D721Med (cell line): ENCODE measurements at places on chromosomes 1 and 21.

- DNase-seq: no peak
These were observed 19.3 kb downstream of the TP73 start for GRCh38 chr1:3671371-3672180.

GRCh38 chr1:60108196-60108595, 34.6 kb upstream of the C1orf87 start:
- no peak for DNase-seq

- no peak for DNase-seq
These were observed 255.9 kb downstream of the NFIA start for GRCh38 chr1:61337981-61338848.

DNA sequence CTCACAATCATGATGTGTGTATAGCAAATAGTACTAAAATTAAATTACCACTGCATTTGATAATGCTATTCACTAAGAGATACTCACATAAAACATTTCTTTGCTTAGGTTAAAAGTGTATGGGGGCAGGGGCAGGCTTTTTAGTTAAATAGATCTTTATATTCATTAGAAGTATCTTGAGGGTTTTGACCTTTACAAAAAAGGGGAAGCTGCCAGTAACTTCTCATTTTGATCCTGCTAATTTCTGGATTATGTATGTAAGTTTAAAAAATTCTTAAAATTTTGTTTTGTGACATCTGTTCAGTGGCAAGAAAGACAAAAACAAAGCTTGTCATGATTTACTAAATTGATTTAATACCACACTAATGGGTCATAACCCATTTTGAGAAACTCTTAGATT, 45.8 kb upstream of the S1PR1 start:
- DNase-seq: no peak

GRCh38 chr1:201715351-201715750, 113.6 kb upstream of the IPO9 start:
- DNase-seq: no peak

DNA sequence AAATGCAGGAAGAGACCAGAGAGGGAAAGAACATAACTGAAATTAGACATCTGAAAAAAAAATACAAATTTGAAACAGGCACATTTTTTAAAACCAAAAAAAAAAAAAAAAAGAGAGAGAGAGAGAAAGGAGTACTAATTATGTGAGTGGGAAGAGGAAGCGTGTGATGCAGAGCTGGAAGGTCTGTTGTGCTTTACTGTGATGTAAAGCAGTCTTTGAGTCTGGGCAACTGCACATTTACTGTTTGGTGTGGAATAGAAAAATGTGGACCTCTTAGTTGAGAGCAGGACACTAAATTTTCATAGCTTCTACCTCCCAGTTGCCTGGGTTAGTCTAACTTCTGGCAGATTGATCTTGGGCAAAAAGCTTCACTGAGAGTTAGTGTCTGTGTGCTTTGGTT, 16.5 kb downstream of the LHX9 start:
- DNase-seq: no peak

- DNase-seq: no peak
These were observed 516.6 kb upstream of the RGS18 start for GRCh38 chr1:191641420-191642260.

- DNase-seq: no peak
These were observed 140.2 kb upstream of the KCNK1 start for GRCh38 chr1:233473549-233474204.

GRCh38 chr1:10598389-10598702, 123.6 kb downstream of the PEX14 start:
- DNase-seq: no peak

DNA sequence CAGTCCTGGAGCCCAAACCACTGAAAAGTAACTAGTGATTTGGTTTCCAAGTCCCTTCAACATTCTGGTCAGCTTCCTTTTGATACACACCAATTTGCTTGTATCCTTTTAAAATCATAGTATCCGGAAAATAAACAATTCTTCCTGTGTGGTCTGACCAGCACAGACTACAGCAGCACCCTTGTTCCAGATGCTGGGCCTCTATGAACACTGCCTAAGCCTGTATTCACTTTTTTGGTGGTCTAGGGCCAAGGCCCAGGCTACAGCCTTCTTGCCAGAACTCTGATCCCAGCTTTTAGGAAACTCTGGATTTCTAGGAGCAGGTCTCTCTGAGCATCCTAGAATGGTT, 801 bp upstream of the DDAH1 start:
- no peak for DNase-seq

DNA sequence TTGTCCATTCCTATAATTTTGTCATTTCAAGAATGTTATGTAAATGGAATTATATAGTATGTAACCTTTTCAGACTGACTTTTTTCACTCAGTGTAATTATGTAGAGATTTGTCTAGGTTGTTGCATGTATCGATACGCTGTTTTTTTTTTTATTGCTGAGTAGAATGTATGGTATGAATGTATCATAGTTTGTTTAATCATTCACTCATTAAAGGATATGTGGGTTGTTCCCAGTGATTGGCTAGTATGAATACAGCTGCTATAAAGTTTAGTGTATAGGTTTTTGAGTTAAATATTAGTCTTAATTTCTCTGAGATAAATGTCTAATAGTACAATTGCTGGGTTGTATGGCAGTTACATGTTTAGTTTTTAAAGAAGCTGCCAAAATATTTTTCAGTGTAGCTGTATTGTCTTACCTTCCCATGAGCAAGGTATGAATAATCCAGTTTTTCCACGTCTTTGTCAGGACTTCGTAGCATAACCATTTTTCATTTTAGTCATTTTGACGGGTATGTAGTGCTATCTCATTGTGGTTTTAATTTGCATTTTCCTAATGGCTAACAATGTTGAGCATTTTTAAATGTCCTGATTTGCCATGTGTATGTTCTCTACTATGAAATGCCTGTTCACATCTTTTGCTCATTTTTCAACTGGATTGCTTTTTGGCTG, 22.4 kb downstream of the CASQ2 start:
- DNase-seq: no peak

GRCh38 chr1:14238472-14239307, 359.8 kb upstream of the KAZN start:
- DNase-seq: no peak

DNA sequence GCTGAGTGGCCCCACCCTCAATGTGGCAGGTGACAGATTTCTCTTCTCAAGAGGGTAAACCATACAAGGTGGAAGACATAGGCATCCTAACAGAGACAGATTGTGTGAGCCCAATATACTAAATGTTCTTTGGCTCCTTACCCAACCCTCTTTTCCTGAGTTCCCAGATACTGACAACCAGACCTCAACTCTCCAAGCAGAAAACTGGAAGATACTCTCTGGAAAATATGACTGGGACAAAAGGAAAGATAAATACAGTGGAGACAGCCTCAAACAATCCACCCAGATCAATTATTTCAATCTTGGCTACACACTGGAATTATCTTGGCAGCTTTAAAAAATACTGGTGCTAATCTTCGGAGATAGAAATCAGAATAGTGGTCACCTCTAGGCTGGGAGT, 6.5 kb downstream of the EVI5 start:
- no peak for DNase-seq

DNA sequence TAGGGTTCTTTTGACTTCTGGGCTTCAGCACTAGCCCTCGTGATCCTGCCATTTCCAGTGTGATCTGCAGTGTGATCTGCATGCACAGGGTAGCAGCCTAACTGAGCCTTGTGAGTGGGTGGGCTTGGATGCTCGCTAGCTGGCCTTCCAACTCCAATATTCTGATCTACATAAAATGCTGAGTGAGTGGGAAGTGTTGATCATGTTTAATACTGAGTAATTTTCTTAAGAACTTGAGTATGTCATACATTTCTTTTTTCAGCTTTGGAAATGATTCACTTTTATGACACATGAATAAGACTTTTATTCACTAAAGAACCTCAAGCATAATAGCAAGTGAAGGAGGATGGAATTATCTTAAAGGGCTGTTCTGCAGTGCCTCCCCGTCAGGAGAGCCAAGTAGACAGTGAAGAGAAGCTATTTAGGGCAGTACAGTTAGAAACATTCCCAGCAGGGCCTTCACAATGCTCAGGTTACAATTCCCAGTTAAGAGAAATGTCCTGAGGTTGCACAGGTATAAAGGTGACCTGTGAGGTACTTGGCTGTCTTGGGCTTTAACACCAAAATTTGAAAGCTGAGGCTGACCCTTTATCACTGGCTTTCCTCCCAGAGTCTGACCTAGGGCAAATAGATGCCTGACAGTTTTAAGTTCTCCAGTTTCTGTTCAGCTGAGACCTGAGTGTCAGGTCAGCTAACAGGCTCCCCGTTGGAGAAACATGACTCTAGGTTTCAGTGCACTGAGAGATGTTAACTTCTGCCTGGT, 29.1 kb upstream of the LRRC8C start:
- no peak for DNase-seq

DNA sequence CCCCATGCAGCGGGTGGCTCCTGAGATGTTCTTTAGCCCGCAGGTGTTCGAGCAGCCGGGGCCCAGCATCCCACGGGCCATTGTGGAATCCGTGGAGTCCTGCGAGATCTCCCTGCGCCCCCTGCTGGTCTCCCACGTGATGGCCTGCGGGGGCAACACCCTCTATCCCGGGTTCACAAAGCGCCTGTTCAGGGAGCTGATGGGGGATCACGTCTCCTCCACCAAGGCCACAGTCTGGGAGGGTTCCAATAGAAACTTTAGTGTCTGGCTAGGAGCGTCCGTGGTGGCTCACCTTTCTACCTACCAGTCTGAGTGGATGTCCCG, 71.0 kb downstream of the ACTL8 start:
- DNase-seq: no peak

DNA sequence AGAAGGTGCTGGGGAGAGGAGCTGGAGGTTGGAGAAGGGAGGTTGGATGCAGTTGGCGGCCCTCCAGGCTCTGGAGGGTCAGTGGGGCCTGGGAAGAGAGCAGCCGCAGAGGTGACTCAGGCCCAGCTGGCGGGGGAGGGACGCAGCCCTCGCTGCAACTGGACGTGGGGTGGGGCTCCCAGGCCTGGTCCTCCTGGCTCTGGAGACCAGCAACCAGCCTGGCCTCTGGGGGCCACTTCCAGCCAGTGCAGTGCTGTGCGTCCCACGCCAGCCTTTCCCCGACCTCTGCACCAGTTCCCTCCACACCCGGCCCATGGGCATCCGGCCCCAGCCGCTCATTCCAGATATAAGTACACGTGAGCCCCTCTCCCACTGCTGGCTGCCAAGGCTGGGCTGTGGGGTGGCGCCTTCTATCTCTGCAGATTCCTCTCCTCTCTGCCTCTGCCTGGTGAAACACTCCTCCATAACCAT, 38.0 kb upstream of the COL18A1 start:
- DNase-seq: no peak

GRCh38 chr1:198176179-198176578, 19.4 kb downstream of the NEK7 start:
- no peak for DNase-seq

DNA sequence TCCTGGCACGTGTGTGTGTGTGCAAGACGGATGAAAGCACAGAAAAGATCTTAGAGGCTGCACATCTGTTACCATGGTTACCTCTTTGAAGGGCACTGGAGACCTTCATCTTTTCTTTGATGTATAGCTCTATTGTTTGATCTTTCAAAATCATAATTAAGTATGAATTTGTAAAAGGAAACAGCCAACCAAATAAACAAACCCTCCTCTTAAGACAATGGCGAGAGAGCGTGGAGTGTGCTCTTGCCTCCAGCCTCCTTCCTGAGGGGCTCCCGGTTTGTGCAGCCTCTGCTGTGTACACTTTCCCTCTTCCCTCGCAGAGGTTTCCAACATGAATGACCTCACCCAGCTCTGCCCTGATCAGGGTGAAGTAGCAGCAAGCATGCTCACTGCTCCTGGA, 27.9 kb downstream of the CACNA1S start:
- DNase-seq: no peak
